CD4-positive, alpha-beta memory T cell (primary cell): ENCODE measurements at places on chromosomes 5 and 9. TPM values are rescaled to one million over a fixed set of nuclear protein-coding genes. Genes with fewer than 3 reads are reported as not detected.

CDKN2B-AS1 gene
- total RNA-seq: 1.9 TPM

GABRA6 gene
- total RNA-seq: not detected

DNAJB5 gene
- 0.73 TPM for total RNA-seq

LRRC19 gene
- not detected for total RNA-seq

WNT8A gene
- not detected for total RNA-seq

RNF20 gene
- total RNA-seq: 67.4 TPM

FYB1 gene
- total RNA-seq: 596 TPM
